Osteoblast (primary cell): ENCODE measurements at places on chromosomes 3 and 15.

DNA sequence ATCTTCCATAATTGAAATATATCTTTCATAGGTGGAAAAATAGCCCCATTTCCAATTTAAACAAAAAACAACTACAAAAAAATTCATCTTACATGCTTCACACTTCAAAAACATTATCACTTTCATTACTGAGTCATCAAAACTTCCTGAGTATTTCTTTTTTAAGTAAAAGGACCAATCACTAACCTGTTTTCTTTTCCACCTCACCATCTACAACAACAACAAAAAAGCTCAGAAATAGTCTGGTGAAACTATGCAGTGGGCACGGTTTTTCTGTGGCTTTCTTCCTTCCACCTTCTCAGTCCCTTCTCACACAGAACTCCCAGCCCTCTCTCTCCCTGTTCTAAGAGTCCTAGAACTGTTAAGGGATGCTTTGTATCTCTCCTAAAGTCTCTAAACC is 20.3 kb upstream of the TNIK start:
- DNase-seq = no peak

GRCh38 chr3:172855037-172855436 is 104.5 kb downstream of the ECT2 start:
- DNase-seq = no peak

DNA sequence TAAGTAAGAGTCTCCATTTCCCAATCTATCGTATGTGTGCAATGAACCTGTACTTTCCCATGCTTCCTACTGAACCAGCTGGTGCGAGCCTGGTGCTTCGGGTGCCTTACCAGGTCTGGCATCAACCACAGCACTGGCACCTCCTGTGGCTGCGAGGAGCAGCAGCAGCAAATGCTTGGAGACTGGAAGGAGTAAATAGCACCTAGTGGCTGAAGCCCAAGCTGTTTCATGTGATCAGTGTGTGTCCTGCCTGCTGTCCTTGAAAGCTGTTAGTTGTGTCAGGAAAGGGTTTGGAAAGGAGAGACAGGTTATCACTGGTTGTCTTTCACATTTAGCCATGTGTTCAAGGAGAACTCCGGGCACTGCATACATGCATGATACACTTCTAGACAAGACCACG is 31.8 kb downstream of the PCOLCE2 start:
- no peak for DNase-seq

GRCh38 chr3:4883011-4883410 is 96.2 kb upstream of the BHLHE40 start:
- no peak for DNase-seq

- DNase-seq = no peak
Measured at GRCh38 chr15:81097890-81098280, 36.2 kb upstream of the CFAP161 start.

DNA sequence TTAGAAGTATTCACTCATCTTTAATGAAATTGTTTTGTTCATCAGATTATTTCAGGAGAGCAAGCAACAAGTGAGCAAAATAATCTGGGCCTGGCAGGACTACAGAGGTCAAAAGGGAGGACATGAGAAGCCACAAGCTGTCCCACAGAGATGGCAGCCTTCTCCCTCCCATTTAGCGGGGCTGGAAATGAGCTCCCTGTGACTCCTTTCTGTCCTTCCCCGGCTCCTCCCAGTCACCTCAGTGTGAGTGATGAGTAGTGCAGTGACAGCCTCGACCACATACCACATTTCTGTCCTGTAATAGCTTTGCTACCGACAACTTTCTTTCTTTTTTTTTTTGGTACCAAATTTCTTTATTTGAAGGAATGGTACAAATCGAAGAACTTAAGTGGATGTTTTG is 38.0 kb downstream of the RAB7A start:
- DNase-seq = peak; percentile 88

- no peak for DNase-seq
Measured at GRCh38 chr3:143389388-143389787, 269.8 kb downstream of the CHST2 start.

DNA sequence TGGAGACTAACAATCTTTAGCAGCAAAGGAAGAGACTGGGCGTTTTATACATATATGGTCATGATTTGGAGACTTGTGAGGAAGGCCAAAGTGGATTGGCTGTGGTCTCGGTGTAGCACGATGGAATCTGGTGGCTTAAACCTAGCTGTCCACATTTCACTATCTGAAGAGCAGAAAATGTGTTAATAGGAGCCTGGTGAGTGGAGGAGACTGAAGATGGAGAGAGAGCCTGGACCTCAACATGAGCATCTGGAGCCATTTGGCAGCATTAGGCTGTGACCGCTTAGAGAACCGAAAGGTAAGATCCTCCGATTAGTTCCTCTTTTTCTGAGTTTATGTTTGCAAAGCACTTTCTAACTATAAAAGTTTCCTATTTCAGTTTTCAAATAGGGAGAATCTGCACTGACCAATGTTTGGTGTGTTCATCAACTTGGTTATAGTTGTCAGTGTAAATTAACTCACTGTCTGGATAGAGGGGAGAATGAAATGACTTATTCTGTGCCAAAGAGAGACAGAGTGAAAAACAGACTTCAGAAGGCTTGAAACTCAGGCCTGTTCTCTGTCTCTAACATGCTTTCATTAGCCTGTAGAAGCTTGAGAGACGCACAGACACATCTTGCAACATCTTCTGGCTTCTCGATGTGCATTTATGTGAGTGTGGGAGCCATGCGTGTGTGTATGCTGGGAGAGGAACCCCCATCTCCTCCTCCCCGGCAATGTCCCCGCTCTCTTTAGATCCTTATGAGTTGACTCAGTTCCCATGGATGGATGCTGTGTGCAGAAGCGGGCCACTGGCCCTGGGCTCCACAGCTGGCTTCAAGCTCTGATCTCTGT is 244.7 kb upstream of the TBL1XR1 start:
- no peak for DNase-seq

- no peak for DNase-seq
Measured at GRCh38 chr3:100155590-100155989, 41.3 kb upstream of the FILIP1L start.

GRCh38 chr3:52216585-52217408 is 8.6 kb downstream of the TLR9 start:
- peak; percentile 93 for DNase-seq

DNA sequence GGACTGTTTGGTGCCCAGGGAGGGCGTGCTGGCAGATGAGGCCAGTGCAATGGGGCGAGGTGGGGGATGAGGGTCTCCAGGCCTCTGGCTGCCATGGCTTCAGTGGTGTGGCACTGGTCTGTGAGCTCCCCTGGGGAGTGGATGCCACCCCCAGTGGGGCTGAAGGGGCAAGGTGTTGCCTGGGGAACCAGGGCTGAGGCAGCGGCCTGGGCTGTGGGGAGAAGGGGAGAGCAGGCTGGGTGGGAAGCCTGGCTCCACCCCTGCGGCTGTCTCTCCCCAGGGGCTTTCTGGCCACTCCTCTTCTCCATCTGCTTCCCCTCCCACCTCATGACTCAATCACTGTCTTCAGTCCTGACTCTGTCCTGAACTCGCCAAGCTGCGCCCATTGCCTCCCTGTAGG is 88.4 kb upstream of the TLE3 start:
- peak; percentile 39 for DNase-seq

- DNase-seq = no peak
Measured at GRCh38 chr3:82627733-82628132, 866.3 kb upstream of the GBE1 start.

DNA sequence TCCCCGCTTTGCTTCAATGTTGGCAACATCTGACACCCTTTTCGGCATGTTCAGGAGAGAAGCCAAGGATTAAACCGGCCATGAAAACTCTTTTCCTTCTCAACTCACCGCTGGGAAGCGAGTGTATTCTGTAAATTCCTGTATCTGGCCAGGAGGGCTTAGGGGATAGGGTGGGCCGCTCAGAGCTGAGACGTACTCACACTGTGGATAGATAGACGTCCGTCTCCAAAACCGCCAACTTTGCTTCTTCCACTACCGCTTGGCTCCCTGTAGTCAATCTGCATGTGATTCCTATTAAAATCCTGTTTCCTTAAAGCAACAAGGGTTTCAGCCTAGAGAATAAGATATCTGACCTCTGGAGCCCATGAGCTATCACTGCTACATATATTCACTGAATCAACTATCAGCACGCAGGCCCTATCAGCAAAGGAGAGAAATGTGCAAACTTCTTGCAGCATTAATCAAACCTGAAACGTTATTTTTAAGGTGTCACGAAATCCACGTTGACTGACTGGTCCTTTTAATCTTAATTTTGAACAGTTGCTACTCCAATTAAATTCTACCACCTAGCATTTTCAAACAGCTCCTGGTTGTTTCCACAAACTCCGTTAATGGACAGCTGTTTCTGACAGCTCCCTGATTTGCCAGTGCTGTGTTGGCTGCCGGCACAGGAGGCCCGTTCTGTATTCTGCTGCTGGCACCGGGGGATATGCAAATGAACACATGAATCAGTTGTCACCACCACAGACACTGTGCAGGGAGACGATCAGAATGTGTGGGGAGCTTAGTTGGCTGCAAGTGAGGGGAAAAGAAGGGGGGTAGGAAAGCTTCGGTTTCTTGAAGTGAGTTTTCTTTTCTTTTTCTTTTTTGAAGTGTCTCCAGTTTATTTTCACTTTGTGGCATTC is 438.9 kb upstream of the ARRDC4 start:
- no peak for DNase-seq

- no peak for DNase-seq
Measured at GRCh38 chr3:18222686-18223085, 202.5 kb downstream of the SATB1 start.

GRCh38 chr15:72169236-72169920 is 28.2 kb downstream of the GRAMD2A start:
- no peak for DNase-seq

- DNase-seq = no peak
Measured at GRCh38 chr15:49088996-49089395, 42.8 kb upstream of the SECISBP2L start.

- DNase-seq = no peak
Measured at GRCh38 chr3:4478261-4478660, 11.2 kb upstream of the SUMF1 start.

DNA sequence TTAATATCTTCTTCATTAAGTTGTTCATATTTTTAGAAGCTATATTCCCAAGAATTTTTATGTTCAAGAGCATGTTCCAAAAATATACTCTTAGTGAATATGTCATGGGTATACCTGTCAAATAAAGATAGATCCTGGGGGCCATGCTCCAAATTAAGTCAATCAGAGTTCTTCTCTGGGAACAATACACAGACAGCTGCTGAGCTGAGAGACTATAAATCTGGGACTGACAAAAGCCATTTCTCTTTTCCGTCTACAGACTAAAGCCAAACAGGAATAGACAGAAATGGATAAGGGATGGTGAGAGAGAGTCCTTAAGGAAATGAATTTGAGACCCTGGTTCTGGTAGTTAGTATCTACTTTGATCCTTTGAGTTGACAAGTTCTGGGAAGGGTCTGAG is 465.1 kb upstream of the RASGRP1 start:
- no peak for DNase-seq

DNA sequence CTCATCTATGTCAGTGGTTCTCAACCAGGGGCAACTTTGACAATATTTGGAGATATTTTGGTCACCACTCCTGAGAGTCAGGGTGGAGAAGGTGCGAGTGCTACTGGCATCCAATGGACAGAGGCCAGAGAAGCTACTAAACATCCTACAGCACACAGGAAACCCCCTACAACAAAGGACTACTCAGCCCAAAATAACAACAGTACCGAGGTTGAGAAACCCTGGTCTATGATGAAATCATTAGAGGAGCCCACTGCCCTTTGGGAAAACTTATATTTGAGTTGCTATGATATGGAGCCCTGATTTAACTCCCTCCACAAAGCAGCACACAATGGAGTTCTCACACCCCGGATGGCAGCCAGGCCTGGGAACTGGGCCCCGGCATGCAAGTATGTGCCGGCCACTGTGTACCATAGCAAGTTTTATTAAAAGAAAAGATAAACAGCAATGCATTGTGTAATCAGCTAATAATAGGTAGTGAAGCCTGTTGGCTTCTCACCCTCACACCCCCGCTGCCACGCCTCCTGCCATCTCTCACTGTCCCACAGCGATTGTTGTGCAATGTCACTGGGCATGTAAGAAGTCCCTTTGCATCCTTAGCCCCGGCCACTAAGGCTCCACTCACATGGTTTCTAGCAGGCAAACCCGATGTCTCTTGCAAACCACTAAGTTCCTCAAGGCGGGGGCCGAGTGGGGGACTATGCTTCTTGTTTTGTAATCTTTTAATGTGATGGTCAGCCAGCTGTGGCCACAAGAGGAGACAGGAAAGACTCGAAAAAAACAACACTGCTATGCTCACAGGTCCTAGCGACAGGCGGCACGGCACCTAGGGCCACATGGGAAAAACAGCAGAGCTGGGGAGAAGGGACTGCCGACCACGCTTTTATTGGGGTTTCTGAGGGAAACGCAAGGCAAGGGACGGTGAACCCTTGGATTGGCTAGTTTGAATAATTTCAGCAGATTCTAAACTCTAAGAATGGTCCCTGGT is 110.0 kb downstream of the AQP9 start:
- no peak for DNase-seq

DNA sequence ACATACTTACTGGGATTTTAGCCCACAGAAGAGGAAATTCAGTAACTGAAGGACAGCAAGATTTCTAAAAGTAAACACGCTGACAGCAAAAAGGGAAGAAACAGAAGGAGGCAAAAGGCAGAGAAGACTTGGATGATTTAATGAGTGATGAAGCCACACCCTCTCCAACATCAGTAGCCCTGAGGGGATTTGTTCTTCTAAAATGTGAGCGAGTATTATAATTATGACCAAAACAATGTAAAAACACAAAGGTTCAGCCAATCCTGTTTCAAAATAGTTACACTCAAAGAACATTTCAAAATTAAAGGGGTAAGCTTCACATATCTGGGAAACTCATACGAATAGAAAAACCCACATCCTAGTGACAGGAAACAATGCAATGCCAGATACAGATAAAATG is 25.0 kb downstream of the MCCC1 start:
- no peak for DNase-seq

DNA sequence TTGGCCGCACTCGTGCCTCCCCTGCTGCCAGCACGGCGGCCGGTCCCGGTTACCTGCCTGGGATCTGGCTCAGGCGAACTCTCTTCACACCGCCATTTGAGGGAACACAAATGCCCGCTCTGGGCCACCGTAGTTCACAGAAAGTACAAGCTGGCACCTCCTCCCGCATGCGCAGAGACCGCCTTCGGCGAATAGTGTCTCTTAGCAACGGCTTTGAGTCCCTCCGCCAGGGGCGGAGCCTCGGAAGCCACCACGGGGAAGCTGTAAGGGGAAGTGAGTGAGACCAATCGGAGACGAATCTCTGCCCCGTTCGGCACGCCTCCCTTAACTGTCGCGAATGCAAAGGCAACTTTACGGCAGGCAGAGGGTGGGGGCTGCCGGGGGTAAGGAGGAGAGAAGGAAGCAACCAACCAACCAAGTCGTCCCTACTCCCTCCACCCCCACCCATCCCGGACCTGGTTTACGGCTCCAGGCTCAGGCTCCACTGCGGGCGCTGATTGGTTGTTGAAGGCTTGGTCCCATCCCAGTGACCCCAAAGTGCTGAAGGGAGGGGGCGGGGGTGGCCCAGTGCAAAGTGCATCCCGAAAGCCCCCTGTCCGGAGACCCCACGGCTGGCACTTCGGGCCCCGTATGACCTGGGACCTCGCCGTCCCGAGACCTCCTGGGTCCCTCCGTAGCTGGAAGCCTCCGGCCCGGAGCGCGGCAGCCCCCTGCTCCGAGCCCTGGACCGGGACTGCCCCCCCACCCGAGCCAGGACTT is at the start of the genes ASB7 and LINS1:
ASB7 (plus strand) TSS at position 526 of the 759 bp plus-strand sequence. CDS start 9,628 bp downstream, outside the sequence.
LINS1 (minus strand) TSS at position 121 of the 759 bp plus-strand sequence. CDS start 21,342 bp downstream, outside the sequence.
- DNase-seq = peak; percentile 97

- peak; percentile 18 for DNase-seq
Measured at GRCh38 chr3:117809186-117810081, 1099.9 kb downstream of the TUSC7 start.
